ENCODE measurements at places on chromosomes 2 and 18. TPM values are rescaled to one million over a fixed set of nuclear protein-coding genes. Genes with fewer than 3 reads are reported as not detected.

GALNT13 gene
- 9.1 TPM for total RNA-seq

KIF5C gene
- 0.46 TPM for total RNA-seq

PXDN gene
- 16.2 TPM for total RNA-seq

C2orf15 gene
- 0.46 TPM for total RNA-seq

NEMP2 gene
- 7.1 TPM for total RNA-seq

SNORC gene
- 2.4 TPM for total RNA-seq

ZNF514 gene
- 7.6 TPM for total RNA-seq

IL1F10 gene
- not detected for total RNA-seq

VWA3B gene
- not detected for total RNA-seq

HPCAL1 gene
- 251 TPM for total RNA-seq

PRKAG3 gene
- not detected for total RNA-seq

RSAD2 gene
- 0.15 TPM for total RNA-seq

RAB17 gene
- total RNA-seq, result 0.29 TPM

SPATA3 gene
- total RNA-seq, result not detected

SOWAHC gene
- total RNA-seq, result 9.3 TPM

AOX1 gene
- 5.7 TPM for total RNA-seq

COBLL1 gene
- total RNA-seq, result 3.7 TPM

FSHR gene
- total RNA-seq, result not detected

RNF152 gene
- total RNA-seq, result 0.13 TPM

IL1RL2 gene
- total RNA-seq, result not detected

ZNF396 gene
- total RNA-seq, result 0.88 TPM

LAMA1 gene
- total RNA-seq, result 0.07 TPM

SCN7A gene
- not detected for total RNA-seq

CTNNA2 gene
- 0.16 TPM for total RNA-seq

SERPINB10 gene
- not detected for total RNA-seq

CD28 gene
- total RNA-seq, result not detected

EPG5 gene
- 3.8 TPM for total RNA-seq

SLC30A3 gene
- total RNA-seq, result 3.2 TPM

MAPK4 gene
- total RNA-seq, result 0.28 TPM

NRP2 gene
- total RNA-seq, result 134 TPM

POTEI gene
- not detected for total RNA-seq

ELOA2 gene
- not detected for total RNA-seq

ALLC gene
- total RNA-seq, result not detected

CFC1 gene
- 0.09 TPM for total RNA-seq

RPL37A gene
- total RNA-seq, result 4,231 TPM

ENOSF1 gene
- total RNA-seq, result 21.1 TPM

BOK gene
- 27.7 TPM for total RNA-seq

ING5 gene
- 20.1 TPM for total RNA-seq

GIGYF2 gene
- 26.2 TPM for total RNA-seq

EMX1 gene
- total RNA-seq, result 0.12 TPM

LIMS3 gene
- total RNA-seq, result not detected

RMDN2 gene
- 5.6 TPM for total RNA-seq
